ENCODE measurements at places on chromosomes 7 and 10.

GRCh38 chr7:147915781-147916180, 674.8 kb upstream of the C7orf33 start:
- no peak for DNase-seq

DNA sequence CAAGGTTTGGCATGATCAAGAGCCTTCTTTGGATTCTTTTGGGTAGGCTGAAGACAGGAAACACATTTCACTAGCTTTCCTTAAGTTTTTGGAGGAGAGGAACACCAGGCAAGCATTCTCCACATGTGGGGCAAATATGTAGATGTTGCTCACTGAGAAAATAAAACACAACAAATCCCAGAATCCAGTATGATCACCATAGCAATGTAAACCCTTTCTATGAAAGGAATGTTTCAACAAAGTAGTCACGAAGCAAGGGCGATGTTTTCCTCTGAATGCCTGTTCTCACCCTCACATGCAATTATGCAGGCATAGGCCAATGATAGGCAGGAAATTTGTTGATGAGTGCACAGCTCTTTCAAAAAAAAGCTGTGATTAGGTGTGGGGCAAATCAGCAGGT, 20.5 kb upstream of the CEP41 start:
- DNase-seq, result no peak

DNA sequence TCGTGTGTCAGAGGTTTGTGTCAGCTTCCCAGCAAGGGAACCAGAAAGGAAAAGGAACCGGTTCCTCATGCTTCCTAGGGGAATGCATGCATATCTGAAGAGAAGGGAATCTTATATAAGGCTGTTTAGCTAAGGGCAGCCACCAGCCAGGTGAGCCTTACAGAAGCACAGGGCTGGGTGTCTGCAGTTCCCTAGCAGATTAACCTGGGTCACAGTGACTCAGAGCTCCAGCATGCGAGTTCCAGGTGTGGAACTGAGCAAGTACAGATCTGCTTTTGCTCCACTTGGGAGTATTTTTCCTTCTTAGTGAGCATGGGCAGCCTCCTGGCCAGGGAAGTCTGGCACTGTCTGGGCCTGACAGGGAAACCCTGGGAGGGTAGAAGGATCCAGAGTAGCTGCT, 957 bp upstream of the ANKRD2 start:
- DNase-seq, result no peak

DNA sequence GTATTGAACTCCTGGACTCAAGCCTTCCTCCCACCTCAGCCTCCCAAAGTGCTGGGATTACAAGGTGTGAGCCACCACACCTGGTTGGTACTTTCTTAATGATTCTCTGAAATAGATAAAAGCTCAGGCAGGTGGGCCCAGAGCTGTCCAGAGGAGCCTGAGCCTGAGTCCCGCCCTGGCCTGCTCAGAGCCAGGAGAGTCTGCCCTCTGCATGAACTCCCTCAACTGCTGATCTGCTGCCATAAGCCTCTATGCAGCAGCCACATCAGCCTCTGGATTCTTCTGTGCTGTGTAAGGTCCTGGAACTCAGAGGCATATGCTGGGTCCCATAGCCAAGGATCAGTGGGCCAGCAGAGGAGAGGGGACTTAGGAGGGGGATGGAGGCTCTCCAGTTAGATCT, 23.1 kb upstream of the DDIT4 start:
- no peak for DNase-seq

GRCh38 chr7:154767821-154768415, 235.0 kb downstream of the PAXIP1 start:
- no peak for DNase-seq

DNA sequence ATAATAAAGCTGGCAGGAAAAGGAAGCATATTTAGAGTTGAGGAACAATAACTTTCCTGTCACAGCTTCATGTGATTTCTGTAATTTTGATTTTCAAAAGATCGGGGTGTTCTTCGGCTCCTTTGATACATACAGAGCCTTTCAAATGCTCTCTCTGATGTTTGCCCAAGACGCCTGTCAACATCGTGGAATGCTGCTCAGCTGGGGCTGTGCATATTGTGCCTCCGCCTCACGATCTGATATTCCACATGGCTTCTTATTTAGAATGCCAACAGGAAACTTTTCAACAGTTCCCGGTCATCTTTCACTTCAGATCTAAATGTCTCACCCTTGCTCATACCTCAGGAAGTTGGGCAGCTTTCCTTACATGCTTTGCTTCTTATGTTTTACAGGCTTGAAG, 7.3 kb downstream of the NPY start:
- no peak for DNase-seq

GRCh38 chr10:97543025-97543546, 29.5 kb upstream of the ANKRD2 start:
- DNase-seq, result peak; percentile 38

GRCh38 chr10:101682172-101682825, 12.7 kb downstream of the FBXW4 start:
- DNase-seq, result no peak

- no peak for DNase-seq
These were observed 235.4 kb downstream of the RNLS start for GRCh38 chr10:88347597-88348304.

DNA sequence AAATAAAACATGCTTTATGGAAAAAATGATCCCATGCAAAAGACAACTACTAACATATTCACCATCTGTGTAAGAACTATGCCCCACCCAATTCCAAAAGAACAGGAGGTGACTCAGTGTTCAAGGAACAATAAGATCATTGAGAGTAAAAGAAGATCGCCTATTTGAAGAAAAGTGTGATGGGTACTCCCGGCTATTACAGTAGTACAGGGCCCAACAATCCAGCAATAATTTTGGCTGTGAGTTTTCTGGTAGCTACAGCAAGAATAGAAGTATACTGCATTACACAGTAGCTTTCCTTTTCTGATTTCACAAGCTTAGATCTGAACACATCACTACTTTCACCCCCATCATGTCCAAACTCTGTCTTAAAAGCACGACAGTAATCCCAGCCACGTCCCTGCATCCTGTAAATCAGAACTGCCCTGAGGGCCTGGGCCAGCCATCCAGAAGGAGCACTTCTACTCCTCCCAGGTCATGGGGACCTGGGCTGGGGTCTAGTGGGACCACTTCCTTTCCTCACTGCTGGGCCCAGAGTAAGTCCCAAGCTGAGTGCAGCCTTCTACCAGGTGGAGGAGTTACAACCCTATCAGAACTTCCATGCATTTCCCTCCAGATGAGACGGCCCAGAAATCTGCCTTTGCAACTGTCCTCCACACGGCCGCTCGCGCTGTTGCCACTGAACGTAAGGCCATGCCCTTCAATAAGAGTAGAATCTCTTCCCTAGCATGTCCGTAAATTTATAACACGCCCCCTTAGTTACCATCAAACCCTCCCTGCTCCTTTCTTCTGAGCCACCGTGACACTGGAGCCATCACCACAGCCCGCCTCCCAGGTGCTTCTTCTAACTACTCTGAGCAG, 7.9 kb downstream of the ESYT2 start:
- no peak for DNase-seq

- no peak for DNase-seq
These were observed 14.0 kb upstream of the SRI start for GRCh38 chr7:88233828-88234227.

DNA sequence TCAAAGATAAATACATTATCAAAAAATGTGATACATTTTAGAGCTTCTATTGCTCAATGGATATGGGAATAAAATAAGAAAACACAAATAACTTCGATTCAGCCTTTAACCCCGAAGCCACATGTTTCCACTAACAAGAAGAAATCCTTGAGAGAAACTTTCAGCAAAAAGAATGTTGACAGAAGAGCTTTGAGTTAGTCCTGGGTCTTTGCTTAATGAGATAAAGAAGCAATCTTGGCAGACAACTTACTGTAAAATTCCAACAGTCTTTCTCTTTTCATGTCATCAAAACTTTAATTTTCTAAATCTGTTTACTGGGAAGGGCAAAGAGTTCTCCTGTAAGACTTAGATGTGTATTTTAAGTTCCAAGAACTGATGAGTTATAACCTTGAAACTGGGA, 810.2 kb downstream of the CNTNAP2 start:
- DNase-seq, result no peak

DNA sequence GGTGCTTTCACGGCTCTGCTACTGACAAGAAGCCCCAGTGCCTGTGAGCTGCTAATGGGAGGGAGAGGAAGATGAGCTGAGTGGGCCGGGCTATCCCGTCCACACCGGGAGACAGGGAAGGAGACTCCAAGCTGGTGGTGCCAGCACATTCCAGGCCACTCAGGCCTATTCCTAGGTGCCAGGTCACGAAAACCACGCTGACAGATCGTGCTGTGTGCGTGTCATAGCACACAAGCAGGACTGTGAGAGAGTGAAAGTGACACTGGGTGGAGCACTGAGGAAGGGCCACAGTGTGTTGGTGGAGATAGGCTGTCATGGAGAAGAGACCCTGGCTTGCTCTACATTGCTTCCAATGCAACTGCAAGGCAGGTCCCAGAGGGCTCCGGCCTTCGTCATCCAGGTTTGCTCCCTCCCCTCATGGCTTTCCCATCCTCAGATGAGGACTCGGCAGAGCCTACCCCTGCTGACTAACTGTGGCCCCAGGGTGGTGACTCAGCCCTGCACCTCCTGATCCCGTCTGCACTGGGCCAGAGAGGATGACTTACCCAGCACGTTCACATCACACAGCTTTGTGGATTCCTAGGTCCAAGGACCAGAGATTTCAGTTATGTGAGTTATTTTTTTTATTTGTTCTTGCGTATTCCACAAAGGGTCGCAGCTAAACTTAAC, 167.3 kb downstream of the EGFR start:
- DNase-seq, result no peak

DNA sequence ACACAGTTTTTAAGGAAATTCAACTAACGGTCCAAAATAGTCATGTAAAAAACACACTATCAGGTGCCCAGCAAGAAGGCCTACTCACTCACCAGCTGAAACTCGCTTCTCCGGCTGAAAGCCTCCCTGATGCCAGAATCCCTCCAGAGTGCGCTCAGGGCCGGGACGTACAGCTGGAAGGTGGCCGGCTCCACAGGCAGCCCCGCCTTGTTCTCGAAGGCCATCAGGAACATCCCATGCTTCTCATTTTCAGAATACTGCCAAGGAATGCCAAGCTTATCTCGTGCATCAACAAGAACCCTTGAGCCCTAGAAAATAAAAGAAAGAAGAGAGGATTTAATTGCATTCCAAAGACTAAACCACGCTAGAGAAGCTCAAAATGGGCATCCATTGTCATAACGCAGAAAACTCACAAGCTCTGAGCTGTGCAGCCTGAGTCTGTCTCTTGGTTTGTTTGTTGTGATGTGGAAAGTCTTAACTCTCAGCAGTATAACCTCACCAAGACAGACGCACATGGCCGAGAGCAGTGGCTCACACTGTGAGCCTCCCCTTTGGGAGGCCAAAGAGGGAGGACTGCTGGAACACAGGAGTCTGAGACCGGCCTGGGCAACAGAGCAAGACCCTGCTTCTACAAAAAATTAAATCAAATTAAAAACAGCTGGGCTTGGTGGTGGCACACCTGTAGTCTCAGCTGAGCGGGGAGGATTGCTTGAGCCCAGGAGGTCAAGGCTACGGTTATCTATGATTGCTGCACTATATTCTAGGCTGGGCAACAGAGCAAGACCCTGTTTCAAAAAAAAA, 49.1 kb downstream of the GNA12 start:
- no peak for DNase-seq

Data from stimulated activated CD4-positive, alpha-beta T cell treated with anti-CD3 and anti-CD28 coated beads, Interleukin-1b, Interleukin-23, amount 100 ng/mL, for 24 hours (primary cell).